ENCODE measurements at places on chromosomes 3 and 15. TPM values are rescaled to one million over a fixed set of nuclear protein-coding genes. Genes with fewer than 3 reads are reported as not detected.

GRCh38 chr3:2392981-2393380, 294.3 kb downstream of the CNTN4 start:
- DNase-seq = no peak

DNA sequence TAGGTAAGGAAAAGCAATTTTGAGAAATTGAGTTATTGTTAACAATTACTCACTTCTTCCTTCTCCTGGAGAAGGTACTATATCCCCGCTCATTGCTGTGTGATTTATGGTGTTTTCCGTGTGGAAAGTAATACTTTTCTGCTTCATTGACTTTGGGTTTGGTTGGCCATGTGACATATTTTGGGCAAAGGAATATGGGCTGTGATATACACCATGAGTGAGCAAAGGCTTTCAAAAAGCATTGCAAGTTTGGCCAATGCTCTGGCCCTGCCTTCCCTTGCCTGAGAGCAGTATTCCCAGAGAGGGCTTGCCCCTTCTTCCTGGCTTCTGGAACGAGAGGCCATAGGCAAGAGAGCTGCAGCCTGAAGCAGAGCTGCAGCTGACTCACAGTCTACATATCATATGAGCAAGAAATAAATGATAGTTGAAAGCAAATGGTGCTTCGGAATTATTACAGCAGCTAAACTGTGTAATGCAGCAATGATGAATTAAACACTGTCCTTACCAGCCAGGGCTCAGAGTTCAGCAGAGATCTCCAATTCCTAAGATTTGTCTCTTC, 216.8 kb upstream of the CD96 start:
- DNase-seq = no peak

GRCh38 chr15:40501487-40501886, 30.7 kb downstream of the CHST14 start:
- no peak for DNase-seq

Gene MITF
- total RNA-seq = 12.2 TPM

Gene GPR62
- total RNA-seq = not detected
